ENCODE measurements at places on chromosomes 7 and 10. TPM values are rescaled to one million over a fixed set of nuclear protein-coding genes. Genes with fewer than 3 reads are reported as not detected.

EMX2 gene
- not detected for total RNA-seq

TMEM130 gene
- total RNA-seq, result not detected

DNA sequence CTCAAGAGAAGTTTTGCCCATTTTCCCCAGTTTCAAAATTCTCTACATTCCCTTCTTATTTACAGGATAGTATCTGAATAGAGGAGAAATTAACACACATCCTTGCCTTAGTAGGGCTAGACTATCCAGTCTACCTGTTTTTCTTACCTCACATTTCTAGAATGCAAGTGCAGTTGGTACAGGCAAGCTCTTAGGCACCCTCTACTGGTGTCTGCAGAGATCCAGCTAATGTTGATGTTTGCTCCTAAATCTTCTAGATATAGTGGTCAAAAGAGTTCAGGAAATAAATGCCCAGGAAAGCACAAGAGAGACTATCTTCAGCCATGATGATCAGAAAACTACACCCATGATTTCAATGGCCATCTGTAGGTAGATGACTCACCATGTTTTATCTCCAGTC, 205.3 kb downstream of the HTR7 start:
- no peak for DNase-seq

DNA sequence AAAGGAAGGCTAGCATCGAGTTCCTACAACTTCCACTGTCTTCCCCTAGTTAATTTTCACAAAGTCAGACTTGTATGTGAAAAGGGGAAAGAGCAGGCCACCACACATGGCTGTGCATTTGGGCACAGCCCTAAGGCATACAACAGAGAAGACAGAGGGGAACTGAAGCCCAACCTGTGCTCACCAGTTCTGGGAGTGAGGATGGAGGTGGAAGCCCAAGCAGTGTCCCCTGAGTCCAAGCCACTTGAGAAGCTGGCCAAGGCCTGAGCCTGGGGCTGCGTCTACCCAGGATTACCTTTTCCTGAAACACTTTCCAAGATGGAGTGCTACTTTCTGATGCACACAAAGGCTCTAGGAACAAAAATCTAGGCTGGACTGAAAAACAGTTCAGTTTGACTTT, 20.3 kb downstream of the GPNMB start:
- no peak for DNase-seq

GRCh38 chr10:36381748-36382147, 739.7 kb upstream of the FZD8 start:
- no peak for DNase-seq

DNA sequence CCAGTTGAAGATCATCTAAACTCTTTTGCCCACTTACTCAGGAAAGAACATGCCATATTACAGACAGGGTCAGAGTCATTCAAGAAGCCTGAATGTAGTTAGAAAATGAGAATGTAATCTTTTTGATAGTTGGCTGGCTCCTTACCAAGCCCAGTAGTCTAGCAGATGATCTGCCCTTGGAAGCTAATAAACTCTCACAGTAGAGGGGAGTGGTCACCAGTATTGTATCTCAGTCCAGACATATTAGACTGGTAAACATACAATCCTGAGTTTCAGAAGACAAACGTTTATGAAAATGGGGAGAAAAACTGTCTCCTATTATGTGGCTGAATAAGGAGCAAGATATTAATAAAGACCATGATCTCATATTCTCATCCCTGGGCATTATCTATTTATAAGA, 65.3 kb downstream of the SEPTIN7 start:
- no peak for DNase-seq

GRCh38 chr10:61628151-61628874, 34.4 kb upstream of the CABCOCO1 start:
- no peak for DNase-seq

Data from activated naive CD4-positive, alpha-beta T cell treated with anti-CD3 and anti-CD28 coated beads, Interleukin-2, amount 50 U/mL, for 72 hours (primary cell).